ENCODE measurements at places on chromosomes 1 and 21.
A peak's percentile ranks its signal among the peaks of the same experiment; 100 is the strongest.

DNA sequence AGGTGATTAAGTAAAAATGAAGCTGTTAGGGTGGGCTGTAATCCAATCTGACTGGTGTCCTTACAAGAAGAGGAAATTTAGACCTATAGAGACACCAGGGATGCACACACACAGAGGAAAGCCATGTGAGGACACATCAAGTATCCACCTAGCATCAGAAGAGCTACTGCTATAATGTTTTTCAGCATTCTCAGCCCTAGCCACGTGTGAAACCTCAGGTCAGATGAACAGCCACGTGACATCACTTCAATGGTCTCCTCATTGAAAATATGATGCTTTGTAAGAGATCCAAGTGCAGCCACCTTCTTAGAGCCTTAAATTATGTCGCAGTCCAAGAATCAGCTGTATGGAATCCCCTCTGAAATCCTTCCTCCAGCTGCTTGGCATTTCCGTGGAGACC, 65.1 kb downstream of the C1orf87 start:
- no peak for DNase-seq

- no peak for DNase-seq
Measured at GRCh38 chr1:213724640-213725536, 262.9 kb upstream of the PROX1 start.

GRCh38 chr1:147516157-147516917, 25.0 kb upstream of the BCL9 start:
- no peak for DNase-seq

- no peak for DNase-seq
Measured at GRCh38 chr1:237809099-237809498, 81.6 kb downstream of the ZP4 start.

- DNase-seq, result no peak
Measured at GRCh38 chr21:21969211-21969610, 971.0 kb downstream of the NCAM2 start.

GRCh38 chr1:246218686-246219085, 288.4 kb downstream of the SMYD3 start:
- no peak for DNase-seq

- DNase-seq, result no peak
Measured at GRCh38 chr21:46214478-46215340, 13.9 kb downstream of the LSS start.

GRCh38 chr1:186194107-186194756, 180.8 kb downstream of the TPR start:
- no peak for DNase-seq

DNA sequence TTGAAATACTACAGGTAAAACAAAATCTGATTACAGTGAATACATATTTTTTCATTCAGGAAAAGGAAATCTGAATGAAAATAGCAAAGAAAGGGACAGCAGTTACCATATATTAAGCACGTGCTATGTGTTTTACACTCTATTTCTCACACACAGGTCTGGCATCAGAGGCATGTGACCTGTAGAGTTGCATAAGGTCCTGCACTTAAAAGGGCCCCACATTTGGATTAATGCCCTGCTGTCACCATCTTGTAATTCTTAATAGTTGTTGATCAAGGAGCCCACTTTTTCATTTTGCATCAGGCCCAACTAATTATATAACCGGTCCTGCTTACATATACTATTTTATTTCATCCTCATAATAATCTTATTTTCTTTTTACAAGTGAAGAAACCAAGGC, 125.8 kb downstream of the LRRC40 start:
- no peak for DNase-seq

- DNase-seq, result no peak
Measured at GRCh38 chr1:88892357-88892877, 1.1 kb upstream of the GTF2B start.

DNA sequence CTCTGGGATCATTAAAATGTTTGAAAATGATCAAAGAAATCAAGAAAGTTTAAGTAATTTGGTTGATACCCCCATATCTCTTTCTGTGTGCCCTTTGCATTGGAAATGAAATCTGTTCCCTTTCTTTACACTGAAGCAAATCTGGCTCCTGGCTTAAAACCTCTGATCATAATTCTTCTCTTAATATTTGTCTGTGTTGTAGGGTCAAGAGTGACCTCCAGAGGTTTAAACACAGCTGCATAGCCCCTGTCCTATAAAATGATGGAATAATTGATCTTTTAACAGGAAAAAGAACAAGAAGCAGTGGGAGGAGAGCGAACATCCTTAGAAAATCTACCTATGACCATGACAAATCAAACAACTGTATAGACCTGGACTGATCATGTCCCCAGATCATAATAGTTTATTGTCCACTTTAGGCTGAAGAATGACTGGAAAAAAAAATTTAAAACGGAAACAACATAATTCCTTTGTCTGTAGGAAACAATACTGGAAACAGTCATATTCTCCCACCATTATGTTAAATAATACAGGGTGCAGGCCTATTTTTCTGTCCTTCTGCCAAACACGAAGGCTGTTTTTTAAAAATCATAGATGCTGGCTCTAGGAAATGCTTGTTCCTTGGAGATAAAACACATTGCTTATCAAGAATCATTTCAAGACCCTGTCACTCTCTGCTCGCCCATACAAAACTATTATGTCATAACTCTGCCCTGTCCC, 184.3 kb downstream of the NEGR1 start:
- no peak for DNase-seq

GRCh38 chr21:42423197-42423675, 19.5 kb downstream of the UBASH3A start:
- DNase-seq, result no peak

- no peak for DNase-seq
Measured at GRCh38 chr1:44714944-44715571, 15.9 kb downstream of the RNU5D-1 start.

GRCh38 chr1:20711285-20712214, 6.3 kb downstream of the KIF17 start:
- no peak for DNase-seq

DNA sequence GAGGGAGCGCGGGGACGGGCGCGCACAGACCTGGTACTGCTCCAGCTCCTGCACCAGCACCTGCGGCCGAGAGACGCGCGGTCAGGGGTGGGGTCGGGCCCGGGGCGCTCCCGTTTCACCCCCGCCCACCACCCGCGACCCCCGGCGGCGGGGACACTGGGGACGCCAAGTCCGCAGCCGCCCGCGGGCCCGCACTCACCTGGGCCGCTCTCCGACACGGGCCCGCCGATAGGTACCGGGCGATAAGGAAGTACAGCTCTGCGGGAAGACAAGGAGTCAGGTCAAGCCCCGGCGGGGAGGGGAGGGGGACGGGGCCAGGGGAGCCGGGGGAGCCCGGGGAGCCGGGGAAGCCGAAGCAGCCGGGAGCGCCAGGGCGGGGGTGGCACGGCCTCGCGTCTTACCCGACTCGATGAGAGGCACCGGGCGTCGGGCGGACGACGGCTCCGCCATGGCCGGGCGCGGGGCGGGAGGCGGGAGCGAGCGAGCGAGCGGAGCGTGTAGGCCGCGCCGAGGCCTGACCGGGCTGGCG, 326 bp downstream of the BRWD1 start:
- peak; percentile 10 for DNase-seq

GRCh38 chr1:14363707-14364413, 234.6 kb upstream of the KAZN start:
- DNase-seq, result no peak

- DNase-seq, result no peak
Measured at GRCh38 chr1:40971966-40972365, 7.5 kb upstream of the CTPS1 start.

- no peak for DNase-seq
Measured at GRCh38 chr21:16422702-16423101, 692.9 kb downstream of the USP25 start.

DNA sequence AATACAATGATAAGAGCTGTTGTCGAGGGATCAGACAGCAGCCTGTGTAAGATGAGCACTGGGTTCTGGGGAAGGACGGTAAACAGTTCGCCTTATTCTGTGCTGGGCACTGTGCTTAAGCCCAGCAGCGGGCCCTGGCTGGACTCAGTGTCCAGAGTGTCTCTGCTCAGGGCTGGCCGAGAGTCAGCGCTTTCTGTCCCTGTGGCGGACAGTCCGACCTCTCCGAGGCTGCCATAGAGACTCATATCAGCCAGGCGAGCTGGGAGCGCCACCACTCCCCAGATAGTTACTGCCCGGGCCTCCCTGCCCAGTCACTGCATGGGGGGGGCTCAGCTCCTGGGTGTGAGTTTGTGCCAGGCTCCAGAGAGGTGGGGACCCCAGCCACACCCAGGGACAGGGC, 14.7 kb upstream of the NPHP4 start:
- no peak for DNase-seq

GRCh38 chr21:21624674-21625073, 626.5 kb downstream of the NCAM2 start:
- no peak for DNase-seq

DNA sequence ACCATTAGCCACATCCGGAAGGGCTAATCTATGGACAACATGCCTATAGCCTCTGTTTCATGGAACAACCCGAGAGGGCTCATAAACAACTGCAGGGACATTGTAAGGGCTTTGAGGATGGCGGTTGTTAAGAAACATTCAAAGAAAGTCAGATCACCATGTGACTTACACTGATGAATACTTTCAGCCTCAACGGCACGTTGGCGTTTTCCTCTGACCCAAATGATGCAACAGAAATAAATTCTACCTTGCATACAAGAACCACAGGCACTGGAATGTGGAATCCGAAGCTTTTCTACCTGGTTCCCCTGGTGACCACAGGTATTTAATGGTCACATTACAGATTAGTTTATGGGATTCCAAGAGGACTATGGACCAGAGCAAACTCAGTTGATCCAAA, 107.0 kb downstream of the CLIC6 start:
- no peak for DNase-seq

DNA sequence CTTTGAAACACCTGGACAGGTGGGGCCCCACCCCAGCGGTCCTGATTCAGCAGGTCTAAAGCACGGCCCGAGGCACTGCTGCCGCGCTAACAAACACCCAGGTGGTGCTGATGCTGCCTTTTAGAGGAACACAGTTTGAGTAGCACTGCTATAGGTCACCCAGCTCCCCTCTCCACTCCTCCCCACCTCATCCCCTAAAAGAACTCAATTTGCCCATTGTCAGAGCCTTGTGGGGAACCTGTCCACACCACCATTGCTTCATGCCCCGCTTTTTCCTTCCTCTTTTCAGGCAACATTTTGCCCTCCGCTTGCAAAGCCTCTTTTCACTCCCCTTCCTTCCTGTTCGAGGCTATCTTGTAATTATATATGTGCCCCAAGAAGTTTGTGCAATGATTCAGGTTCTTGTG, 26.2 kb upstream of the PADI4 start:
- DNase-seq, result no peak

- DNase-seq, result no peak
Measured at GRCh38 chr21:31286621-31287020, 57.4 kb downstream of the TIAM1 start.

GRCh38 chr1:222546548-222547259, 1.2 kb downstream of the HHIPL2 start:
- DNase-seq, result no peak

- DNase-seq, result no peak
Measured at GRCh38 chr1:81873946-81874345, 73.2 kb downstream of the ADGRL2 start.

- DNase-seq, result no peak
Measured at GRCh38 chr1:187577610-187578009, 748.9 kb downstream of the PLA2G4A start.

GRCh38 chr1:99680270-99680669, 34.4 kb downstream of the PALMD start:
- no peak for DNase-seq

- DNase-seq, result no peak
Measured at GRCh38 chr1:150627826-150628410, 1.5 kb downstream of the ENSA start.

GRCh38 chr1:81922955-81923354, 122.2 kb downstream of the ADGRL2 start:
- no peak for DNase-seq

GRCh38 chr1:101905283-101905835, 91.4 kb downstream of the OLFM3 start:
- no peak for DNase-seq

DNA sequence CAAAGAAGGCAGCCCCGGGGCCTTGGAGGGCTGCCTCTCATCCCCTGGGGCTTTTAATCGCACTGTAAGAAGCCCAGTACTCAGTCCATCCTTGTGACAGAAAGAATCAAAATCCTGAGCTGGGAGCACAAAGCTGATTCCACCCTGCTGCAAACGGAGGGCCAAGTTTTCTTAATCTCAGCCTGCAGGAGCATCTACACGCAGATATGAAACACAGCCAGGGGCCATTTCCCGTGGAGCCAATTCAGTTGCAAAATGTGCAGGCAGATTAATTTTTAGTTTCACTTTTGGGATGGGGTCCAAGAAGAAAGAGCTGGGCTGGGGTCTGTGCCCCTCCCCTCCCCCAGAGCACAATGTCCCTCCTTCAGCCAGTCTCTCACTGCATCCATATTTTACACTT, 4.4 kb downstream of the LYPD8 start:
- no peak for DNase-seq

- DNase-seq, result no peak
Measured at GRCh38 chr1:229848752-229849677, 218.0 kb upstream of the GALNT2 start.
